ENCODE measurements at places on chromosomes 6 and 20. TPM values are rescaled to one million over a fixed set of nuclear protein-coding genes. Genes with fewer than 3 reads are reported as not detected.

GRCh38 chr6:113181164-113181563 is 676.0 kb upstream of the MARCKS start:
- H3K36me3 ChIP-seq = no peaks in the 10 kb centered on the region
- H3K27ac ChIP-seq = no peak overlapping the region
- DNase-seq = no peak
- H3K27me3 ChIP-seq = no peaks in the 10 kb centered on the region
- no peaks in the 10 kb centered on the region for H3K4me1 ChIP-seq

DNA sequence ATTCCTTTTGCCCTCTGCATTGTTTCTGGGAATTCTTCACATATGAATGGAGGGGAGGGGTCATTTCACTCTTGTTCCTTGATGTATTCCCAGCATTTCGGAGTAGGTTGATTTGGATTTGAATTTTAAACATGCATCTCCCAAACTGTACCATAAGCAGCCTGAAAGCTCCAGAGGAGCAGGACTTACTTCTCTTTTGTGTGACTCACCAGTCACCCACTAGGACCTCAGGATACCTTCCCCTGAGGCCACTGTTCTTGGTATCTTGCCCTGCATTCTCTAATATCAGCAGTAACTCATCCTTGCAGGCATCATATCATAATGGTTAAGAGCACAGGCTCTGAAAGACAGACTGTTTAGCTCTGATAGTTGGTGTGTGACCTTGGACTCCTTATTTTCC is 703 bp downstream of the MRPL2 start:
- H3K36me3 ChIP-seq = peaks cover 18% of the 10 kb centered on the region
- no peaks in the 10 kb centered on the region for H3K27me3 ChIP-seq
- peak overlapping the region; percentile 94 for H3K27ac ChIP-seq
- no peak for DNase-seq
- H3K4me3 ChIP-seq = peak overlapping the region; percentile 93

DNA sequence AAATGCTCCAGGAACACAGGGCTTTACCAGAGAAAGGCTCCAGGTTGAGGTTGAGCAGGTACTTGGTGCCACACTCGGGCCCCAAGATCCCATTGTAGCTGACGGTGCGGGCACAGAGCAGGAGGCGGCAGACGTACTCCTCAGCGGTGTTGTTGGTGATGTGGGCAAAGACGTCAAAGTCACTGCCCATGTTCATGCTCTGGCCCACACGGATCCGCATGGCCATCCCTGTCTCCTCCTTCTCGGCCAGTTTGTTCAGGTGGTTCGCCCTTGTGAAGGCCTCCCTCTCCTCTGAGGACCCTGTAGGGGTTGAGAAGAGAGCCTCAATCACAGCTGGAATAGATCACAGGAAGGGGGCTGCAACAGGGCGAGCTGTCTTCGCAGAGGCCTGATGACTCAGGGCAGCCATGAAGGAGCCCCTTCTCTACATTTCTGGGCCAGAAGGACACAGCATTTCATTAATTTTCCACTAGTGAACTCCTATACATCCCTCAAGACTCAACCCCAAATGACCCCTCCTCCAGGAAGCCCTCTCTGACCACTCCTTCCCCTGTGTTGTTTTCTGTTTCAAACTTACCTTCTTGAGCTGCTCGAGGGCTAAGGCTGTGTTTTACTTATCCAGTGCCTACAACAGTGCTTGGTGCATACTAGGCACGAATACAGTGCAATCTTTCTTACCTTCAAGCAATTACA is 26.8 kb downstream of the TGM2 start:
- no peaks in the 10 kb centered on the region for H3K36me3 ChIP-seq
- H3K4me3 ChIP-seq = no peak overlapping the region
- no peak overlapping the region for H3K27ac ChIP-seq
- H3K4me1 ChIP-seq = no peaks in the 10 kb centered on the region

DNA sequence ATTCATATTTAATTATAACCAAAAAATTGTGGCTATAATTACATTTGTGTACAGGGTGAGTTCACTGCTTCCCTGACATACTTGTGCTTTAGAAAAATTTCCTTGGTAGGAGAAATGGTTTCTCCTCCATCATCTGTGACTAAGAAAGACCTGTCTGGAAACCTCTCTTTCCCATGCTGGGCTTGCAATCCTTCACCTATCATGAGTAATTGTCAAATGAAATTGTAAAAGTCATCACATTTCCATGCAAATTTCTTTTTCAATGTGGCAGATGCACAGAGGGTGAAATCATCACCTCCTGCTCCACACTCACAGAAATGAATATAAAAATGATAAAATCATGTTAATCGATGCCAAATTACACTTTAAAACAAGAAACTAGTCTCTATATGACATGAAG is 1.5 kb upstream of the SIRPB1 start:
- H3K27me3 ChIP-seq = no peaks in the 10 kb centered on the region
- H3K4me3 ChIP-seq = no peak overlapping the region
- H3K27ac ChIP-seq = no peak overlapping the region

DNA sequence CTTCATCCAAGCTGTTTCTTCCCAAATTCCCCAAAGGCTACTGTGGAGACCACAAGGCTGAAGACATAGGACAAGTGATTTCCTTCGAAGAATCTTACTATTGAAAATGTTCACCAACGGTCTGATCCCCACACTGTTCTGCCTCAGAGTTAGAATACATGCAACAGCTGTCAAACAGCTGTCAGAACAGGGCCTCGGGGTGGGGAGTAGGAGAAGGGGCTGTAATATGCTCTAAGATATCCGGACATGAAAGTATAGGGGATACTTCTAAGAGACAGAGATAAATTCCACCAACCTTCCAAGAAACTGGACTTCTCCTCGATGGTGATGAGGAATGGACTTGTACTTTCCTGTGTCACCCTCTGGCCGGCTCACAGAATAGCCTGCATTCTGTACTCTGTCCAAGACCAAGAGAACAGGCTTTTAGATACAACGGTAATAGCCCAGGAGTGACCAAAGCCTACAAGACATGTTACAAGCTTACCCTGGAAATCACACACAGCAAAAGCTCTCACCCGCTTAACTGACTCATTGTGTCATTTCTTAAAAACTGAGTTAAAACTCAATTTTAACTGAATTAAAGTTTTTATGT is 69.2 kb upstream of the PTGIS start:
- H3K4me3 ChIP-seq = no peak overlapping the region
- DNase-seq = no peak
- no peak overlapping the region for H3K27ac ChIP-seq
- no peaks in the 10 kb centered on the region for H3K4me1 ChIP-seq

- no peaks in the 10 kb centered on the region for H3K4me1 ChIP-seq
- no peaks in the 10 kb centered on the region for H3K36me3 ChIP-seq
- H3K27ac ChIP-seq = no peak overlapping the region
- H3K27me3 ChIP-seq = no peaks in the 10 kb centered on the region
These were observed 38.4 kb downstream of the INSM1 start for GRCh38 chr20:20406306-20406705.

GRCh38 chr6:81093051-81093450 is 659.4 kb downstream of the TENT5A start:
- H3K27ac ChIP-seq = no peak overlapping the region
- no peak overlapping the region for H3K4me3 ChIP-seq
- no peaks in the 10 kb centered on the region for H3K4me1 ChIP-seq
- no peaks in the 10 kb centered on the region for H3K36me3 ChIP-seq
- DNase-seq = no peak
- no peaks in the 10 kb centered on the region for H3K27me3 ChIP-seq

- H3K27me3 ChIP-seq = no peaks in the 10 kb centered on the region
- no peak overlapping the region for H3K4me3 ChIP-seq
- no peak for DNase-seq
- no peaks in the 10 kb centered on the region for H3K4me1 ChIP-seq
- no peaks in the 10 kb centered on the region for H3K36me3 ChIP-seq
These were observed 9.5 kb downstream of the CNKSR3 start for GRCh38 chr6:154500769-154501577.

DNA sequence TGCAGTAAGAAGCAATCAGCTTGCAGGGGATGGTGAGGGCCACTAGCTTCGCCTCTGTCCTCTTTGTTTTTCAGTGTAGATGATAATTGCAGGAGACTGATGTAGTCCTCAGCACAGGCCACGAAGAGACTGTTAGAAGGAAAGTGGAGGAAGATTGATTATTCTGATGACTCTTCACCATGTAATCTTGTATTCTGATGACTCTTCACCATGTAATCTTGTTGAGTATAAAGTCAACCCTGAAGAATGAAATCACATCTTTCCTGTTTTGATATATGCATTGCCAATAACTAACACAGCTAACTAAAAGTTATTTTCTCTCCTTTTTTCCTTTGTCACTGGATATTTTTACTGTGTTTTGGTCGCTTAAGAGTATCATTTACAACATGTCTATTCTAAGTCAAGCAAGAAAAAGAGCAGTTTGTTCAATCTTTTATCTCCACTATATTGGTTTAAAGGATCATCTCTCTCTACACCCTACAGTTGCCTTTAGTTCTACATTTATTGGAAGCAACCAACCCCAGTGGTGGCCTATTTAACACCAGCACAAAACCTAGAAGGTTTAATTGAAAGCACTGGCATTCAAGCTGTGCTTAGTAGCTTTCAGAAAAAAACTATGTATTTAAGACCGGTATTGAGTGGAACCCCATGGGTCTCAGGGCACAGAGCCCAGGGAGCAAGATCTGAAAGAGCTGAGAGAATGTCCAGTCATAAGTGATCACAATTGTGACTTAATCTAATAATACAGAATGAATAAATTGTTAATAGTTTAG is 107.2 kb upstream of the BTBD3 start:
- H3K4me3 ChIP-seq = no peak overlapping the region
- no peak for DNase-seq
- H3K36me3 ChIP-seq = no peaks in the 10 kb centered on the region
- H3K27ac ChIP-seq = no peak overlapping the region

GRCh38 chr6:12534069-12534853 is 182.3 kb upstream of the PHACTR1 start:
- no peaks in the 10 kb centered on the region for H3K4me1 ChIP-seq
- H3K36me3 ChIP-seq = no peaks in the 10 kb centered on the region
- no peak overlapping the region for H3K4me3 ChIP-seq
- H3K27ac ChIP-seq = no peak overlapping the region
- no peaks in the 10 kb centered on the region for H3K27me3 ChIP-seq
- DNase-seq = no peak

The PRDM13 gene
- 0.07 TPM for total RNA-seq

The BPIFA1 gene
- not detected for total RNA-seq

The PLN gene
- total RNA-seq = not detected

The MED23 gene
- total RNA-seq = 35.1 TPM

The ULBP2 gene
- total RNA-seq = 0.48 TPM

All from CD8-positive, alpha-beta memory T cell (primary cell).